ENCODE measurements at places on chromosomes 12 and 14.

GRCh38 chr12:14275886-14276285 is 89.6 kb upstream of the ATF7IP start:
- DNase-seq = no peak

DNA sequence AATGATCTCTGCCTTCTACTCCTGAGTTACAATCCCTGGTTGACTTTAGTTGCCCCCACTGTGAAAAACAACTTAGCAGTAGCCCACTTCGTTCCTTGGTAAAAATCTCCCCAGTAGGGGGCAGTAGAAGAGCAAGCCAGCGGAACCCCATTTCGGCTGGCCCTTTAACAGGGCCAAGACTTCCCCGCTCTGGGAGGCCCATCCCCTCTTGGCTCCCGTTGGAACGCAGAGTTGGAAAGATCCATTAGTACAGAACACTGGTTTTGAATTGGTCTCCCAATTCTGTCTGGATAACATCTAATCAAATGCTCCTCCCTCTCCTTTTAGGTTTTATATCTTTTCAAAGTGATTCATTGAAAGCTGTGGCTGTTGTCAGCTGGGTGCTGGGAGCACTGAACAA is 1133.3 kb downstream of the BCL11B start:
- peak; percentile 17 for DNase-seq

- DNase-seq = no peak
These were observed 191.5 kb upstream of the PRKD1 start for GRCh38 chr14:30118992-30119640.

- no peak for DNase-seq
These were observed 229.7 kb downstream of the TTC6 start for GRCh38 chr14:37824939-37825712.

- no peak for DNase-seq
These were observed 496.9 kb upstream of the TMEM132C start for GRCh38 chr12:127770118-127770517.

DNA sequence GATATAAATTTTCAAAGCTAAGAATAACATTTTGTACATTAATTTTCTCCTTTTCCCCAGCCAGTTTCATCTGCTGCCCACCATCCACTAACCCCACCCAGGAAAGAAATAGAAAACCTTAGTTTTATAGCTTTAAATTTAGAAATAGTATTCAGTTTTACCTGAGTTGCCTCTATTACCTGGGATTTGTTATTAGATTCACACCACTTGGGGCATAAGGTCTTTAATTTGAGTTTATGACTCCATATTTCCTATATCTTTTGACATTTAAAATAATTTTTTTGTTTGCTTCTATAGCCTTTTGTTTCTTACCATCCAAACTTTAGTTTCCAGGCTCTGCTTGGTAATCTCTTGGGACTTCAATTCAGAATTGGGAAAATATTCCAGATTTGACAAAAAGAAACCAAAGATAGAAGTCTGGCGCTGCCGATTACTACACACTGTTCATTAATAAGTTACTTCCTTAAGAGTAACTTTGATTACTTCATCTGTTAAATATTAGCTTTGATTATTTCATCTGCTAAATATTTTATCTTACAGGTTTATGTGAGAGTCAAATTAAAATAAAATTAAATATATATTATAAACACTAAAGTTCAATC is 485.5 kb upstream of the FOXG1 start:
- DNase-seq = no peak

GRCh38 chr12:108594-108993 is 42.0 kb downstream of the IQSEC3 start:
- no peak for DNase-seq

- no peak for DNase-seq
These were observed 48.3 kb upstream of the TMEM263 start for GRCh38 chr12:106907411-106907810.

- peak; percentile 9 for DNase-seq
These were observed 88.0 kb downstream of the EPS8 start for GRCh38 chr12:15701206-15701605.

DNA sequence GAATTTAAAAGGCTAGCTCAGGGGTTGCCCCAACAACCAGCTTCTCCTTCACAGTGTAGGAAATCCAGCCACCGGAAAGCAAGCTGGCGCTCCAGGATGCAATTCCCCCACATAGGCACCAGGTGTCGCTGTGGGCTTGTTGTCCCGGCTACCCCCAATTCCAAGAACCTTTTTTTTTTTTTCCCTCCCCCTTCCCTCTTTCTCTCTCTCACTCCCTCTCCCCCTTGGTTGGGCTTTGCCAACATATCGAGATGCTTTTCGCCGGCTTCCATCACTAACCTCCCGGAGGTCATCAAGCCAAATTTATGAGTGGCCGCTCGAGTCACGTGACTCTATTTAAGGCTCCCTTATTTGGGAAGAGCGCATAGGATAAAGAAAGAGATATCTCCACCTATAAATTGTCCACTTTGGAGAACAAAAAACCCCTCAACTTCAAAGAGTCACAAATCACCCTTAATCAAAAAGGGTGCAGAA is at the start of gene HOXC5:
TSS of gene HOXC5 (plus strand) at position 424 of the 474 bp plus-strand sequence. CDS start 73 bp downstream, outside the sequence.
- peak; percentile 38 for DNase-seq

DNA sequence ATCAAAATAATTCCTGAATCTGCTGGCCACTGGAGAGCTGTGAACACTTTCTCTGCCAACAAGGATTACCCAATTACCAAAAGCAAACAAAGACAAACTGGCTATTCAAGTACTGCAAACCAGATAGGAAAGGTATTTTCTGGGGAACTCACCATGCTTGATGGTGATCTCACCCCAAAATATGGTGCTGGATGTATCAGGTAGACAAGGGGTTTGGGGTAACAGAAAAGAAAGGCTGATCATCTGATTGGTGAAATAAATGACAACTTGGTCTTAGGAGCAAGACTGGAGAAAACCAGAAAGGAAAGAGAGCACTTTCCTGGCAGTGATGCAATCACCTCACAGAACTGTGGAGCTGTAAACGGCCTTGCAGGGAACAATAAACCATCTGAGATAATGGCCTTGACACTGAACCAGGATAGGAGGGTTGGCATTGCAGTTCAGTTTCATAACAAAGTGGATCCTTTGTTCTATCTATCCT is 31.0 kb upstream of the NPFF start:
- DNase-seq = no peak

GRCh38 chr12:3431686-3432085 is 59.3 kb upstream of the PRMT8 start:
- DNase-seq = no peak

- no peak for DNase-seq
These were observed 73.6 kb downstream of the RFLNA start for GRCh38 chr12:124368421-124369032.

GRCh38 chr14:63210812-63211211 is 6.6 kb downstream of the RHOJ start:
- DNase-seq = no peak

- DNase-seq = peak; percentile 18
These were observed 29.3 kb upstream of the KLRF1 start for GRCh38 chr12:9797722-9798619.

DNA sequence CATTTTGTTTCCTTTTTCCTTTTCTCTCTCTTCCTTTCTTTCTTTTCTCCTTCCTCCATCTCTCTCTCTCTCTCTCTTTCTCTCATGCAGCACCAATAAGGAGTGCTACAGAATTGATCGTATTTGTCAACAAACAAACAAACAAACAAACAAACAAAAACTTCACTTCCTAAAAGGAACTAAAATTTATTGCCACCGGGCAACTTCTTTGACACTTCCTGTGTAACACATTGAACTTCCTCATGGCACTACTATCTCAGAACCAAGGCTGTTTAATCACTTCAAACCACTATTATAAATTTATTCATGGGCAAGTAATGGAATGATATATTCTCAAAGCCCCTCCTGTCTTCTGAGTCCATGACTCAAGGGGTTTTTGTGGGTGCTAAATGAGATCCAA is 51.3 kb downstream of the SERPINA3 start:
- DNase-seq = no peak

GRCh38 chr12:27844366-27845090 is 64.5 kb upstream of the MANSC4 start:
- no peak for DNase-seq

GRCh38 chr12:116213885-116214527 is 63.5 kb downstream of the MED13L start:
- no peak for DNase-seq

DNA sequence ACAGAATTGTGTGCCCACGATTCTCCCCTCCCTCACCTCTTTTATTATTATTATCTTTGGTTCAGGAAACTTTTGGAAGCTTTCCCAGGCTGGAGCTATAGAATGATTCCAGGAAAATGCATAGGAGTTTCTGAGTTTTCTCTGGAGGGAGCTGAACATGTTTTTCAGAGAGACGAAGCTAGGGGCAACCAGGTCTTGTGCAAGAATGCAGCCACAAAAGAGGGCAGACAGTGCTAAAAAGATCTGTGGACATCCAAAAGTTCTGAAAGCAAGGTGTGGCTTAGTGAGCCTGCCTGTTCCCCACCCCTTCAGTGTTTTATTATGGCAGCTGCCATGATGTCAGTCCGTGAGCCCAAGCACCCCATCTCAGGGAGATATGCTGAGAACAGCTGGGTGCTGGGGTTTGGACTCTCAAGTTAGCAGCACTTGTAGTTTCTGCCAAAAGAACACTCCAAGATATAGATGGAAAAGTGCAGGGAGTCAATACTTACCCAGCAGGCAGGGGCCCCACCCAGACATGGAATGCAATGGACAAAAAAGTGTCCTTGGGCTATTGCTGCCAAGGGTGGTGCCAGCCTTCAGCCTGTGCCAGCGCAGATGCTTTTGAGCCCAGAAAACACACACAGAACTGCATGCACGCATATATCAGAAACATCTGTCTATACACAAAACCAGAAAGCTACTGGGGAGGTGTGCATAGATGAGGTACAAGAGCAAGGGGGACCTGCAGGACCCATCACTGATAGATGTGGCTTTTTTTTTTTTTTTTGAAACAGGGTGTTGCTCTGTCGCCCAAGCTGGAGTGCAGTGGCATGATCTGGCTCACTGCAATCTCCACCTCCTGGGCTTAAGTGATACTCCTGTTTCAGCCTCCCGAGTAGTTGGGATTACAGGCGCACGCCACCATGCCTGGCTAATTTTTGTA is 17.0 kb upstream of the IRF2BPL start:
- DNase-seq = no peak

- DNase-seq = no peak
These were observed 57.5 kb downstream of the FRS2 start for GRCh38 chr12:69527506-69528272.

- no peak for DNase-seq
These were observed 3.0 kb upstream of the MIPOL1 start for GRCh38 chr14:37194698-37195097.

- DNase-seq = no peak
These were observed 184.2 kb downstream of the TMTC2 start for GRCh38 chr12:82870771-82871377.

- no peak for DNase-seq
These were observed 8.2 kb upstream of the LGALS3 start for GRCh38 chr14:55120571-55121495.

DNA sequence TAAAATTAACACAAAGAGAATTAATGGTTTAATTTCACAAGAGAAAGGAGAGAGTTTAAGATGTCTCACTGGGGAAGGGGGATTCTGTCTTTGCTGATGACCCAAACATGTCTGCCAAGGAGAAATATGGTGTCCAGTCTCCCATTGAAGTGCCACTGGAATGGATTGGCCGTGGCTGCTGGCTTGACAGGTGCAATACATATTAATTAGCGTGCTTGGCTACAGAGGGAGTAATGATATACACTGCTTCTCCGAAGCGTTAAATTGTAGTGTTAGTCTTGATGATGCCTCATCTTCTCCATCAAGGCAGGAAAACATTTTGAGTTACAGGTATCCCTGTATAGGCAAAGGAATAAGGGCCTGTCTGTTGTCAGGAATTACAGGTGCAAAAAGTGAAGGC is 393.4 kb upstream of the TMPO start:
- no peak for DNase-seq

DNA sequence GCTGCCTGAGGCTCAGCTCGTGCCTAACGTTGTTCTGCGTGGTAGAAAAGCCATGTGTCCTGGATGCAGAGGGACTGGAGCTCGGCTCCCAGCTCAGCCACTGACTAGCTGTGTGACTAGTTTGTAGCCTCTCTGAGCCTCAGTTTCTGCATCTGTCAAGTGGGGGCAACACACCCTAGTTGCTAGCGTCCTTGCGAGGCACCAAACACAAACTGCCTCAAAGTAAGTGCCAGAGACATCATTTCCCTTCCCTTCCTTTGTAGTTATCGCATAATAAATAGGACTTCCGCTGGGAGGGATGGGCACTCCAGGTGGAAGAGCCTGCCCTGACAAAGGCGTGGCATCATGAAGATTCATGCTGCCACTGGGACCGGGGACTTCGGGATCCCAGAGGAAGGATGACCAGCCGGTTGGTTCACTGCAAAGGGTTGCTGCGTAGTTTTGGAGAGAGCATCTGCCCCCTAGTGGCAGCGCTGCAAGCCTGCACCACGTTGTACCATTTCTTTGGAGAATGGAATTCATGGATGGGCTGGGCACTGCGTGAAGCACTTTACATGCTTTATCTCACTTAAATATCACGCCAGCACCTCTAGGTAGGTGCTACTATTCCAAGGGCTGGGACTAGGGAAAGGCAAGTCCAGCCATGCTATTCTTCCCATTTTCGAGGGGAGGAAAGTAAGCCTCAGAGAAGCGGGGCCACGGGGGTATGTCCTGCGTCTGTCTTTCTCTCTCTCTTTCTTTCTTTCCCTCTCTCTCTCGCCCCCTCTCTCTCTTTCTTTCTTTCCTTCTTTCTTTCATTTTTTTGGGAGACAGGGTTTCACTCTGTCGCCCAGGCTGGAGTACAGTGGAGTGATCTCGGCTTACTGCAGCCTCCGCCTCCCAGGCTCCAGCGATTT is 4.6 kb downstream of the CCDC197 start:
- DNase-seq = no peak

DNA sequence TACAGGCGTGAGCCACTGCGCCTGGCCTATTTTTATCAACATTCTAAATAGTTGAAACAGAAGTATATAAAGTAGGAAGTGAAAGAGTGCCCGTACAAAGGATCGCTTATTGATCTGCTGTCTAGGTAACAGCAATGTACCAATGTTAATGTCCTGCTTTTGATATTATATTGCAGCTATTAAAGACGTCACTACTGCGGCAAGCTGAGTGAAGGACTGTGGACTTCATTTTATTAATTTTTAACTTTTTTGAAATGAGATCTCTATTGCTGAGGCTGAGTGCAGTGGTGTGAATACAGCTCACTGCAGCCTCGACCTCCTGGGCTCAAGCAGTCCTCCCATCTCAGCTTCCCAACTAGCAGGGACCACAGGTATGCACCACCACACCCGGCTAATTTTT is 10.8 kb downstream of the PTGR2 start:
- DNase-seq = no peak

- no peak for DNase-seq
These were observed at the start of gene P3H3 for GRCh38 chr12:6827982-6828780. Gene P3H3 (plus strand): TSS chr12:6828407. CDS start chr12:6828441, 34 bp downstream.

- DNase-seq = no peak
These were observed 165.8 kb downstream of the MON2 start for GRCh38 chr12:62632411-62632918.

DNA sequence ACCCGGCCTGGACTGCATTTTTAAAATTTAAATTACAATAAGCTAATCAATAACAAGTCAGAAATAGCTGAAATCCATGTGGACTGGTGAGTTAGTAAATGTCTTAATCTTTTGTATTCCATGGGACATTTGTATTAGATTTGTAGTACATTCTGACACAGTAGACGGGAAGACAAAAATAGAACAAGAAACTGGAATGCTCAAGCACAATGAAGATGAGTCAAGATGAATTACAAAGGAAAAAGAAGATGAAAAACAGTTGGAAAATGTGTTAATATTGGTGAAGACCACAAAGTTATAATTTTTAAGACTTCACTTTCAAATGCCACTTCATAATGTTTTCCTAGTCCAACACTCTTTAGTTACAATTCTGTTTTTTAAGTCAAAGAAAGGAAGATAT is 97.8 kb upstream of the FERMT2 start:
- DNase-seq = no peak
